ENCODE measurements at places on chromosomes 1 and 21.

GRCh38 chr1:241323514-241324195, 33.4 kb downstream of the RGS7 start:
- peak; percentile 25 for DNase-seq

- DNase-seq = no peak
These were observed 16.8 kb downstream of the SH3BGR start for GRCh38 chr21:39468559-39468958.

GRCh38 chr1:63454269-63454668, 68.8 kb downstream of the ITGB3BP start:
- DNase-seq = peak; percentile 5

DNA sequence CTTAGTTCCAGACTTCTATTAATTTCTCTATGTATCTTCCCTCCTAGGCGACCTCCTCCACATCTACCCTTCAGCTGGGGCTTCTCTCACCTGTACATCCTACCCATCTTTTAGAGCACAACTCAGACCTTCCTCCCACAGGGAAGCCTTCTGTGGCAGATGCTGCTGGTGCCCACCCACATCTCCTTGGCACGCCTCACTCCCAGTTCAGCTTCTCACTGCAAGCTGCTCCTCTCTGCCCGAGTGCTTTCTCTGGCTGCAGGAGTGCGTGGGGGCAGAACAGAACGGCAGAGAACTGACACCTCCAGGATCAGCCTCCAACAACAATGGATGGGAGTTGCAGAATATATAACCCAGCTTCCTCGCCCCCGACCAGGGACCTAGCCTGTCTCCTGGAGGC, 36.5 kb downstream of the ZBTB18 start:
- DNase-seq = no peak

DNA sequence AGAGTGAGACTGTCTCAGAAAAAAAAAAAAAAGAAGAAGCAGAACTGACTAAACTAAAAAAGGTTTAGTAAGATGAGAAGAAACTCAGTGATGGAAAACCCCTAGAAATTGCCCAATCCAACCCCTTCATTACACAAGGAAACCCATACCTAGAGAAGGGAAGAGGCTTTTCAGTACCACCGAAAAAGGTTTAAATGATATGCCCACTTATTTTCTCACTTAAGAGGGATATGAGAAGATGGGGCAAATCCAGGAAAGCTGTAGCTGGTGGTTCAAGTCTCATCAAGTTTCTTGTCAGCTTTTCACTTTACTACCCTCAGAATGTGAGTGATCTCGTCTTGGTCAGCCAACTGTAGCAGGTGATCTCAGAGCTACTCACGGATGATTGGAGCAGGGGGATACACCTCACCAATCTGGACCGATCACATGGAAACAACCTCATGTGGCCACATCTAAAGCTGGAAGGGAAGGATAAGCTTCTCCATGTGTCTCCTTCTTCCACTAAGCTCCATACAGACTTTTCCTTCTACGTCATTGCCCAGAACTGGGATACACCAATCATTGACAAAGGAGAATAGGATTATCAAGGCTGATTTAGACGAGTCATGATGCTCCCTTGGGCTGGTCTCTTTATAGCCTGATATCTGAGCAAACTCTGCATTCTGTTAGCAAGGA, 126.7 kb upstream of the POU3F1 start:
- no peak for DNase-seq

DNA sequence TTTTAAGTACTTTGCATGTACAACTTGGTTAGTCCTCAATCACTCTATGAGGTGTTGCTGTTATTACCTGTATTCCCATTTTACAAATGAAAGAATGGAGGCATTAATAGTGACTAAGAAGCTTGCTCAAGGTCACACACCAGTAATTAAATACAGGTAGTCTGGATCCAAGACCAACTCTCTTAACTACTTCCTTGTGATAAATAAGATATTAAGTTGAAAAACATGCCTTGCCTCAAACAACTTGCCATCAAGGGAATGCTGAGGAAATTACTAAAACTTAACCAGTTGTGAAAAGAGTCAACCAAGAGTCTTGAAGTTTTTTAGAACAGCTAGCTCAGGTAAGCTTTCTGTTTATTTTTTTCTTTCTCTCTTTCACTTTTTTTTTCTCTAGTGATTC, 21.0 kb upstream of the LAMC1 start:
- no peak for DNase-seq

GRCh38 chr1:208248991-208249696, 5.0 kb upstream of the PLXNA2 start:
- DNase-seq = no peak

- peak; percentile 29 for DNase-seq
These were observed 94.6 kb downstream of the KCNJ15 start for GRCh38 chr21:38351176-38351959.

GRCh38 chr1:247642742-247643141, 36.8 kb downstream of the OR13G1 start:
- no peak for DNase-seq

Measured in fibroblast of skin of right biceps (primary cell).